AG09319 (cell line): ENCODE measurements at places on chromosomes 11 and 22.

- DNase-seq: no peak
These were observed 105.2 kb downstream of the ZNF280B start for GRCh38 chr22:22403306-22403705.

DNA sequence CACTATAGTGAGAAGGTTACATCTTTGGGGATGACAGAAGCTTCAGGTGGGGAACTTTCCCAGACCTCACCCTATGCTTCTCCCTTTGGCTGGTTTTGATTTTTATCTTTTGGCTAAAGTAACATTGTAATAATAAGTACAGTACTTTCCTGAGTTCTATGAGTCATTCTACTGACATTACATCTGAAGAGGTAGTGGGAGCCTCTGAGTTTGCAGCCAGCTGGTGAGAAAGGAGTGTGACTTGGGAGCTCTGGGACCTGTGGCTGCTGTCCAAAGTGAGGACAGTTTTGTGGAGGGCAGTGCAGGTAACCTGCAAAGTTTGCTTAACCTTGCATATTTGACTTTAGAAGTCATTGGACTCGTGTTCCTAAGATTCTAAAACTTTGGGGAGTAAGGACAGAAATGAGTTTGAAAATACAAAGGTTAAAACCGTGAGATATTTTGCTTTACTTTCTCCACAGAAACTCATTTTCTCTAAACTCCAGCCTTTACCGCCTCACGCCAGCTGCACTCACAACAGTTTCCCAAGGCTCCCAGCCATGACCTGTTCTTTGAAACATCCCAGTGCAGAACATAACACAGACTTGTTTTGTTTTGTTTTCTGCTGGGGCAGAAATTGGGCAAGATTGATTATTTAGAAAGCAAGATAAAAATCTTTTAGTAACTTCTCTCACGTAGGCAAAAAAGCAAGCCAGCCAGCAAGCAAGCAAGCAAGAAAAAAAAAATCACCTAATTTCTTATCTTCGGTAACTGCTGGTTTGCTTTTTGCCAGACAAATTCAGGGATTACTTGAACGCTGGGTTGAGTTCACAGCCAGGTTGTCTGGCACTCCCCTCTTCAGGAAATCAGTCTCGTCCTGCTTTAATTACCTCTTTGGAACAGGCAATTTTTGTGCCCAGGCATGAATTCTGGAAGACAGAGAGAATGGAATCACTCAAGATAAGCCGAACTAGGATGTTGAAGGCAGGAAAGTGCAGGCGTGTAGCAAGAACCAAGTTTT lies 478.3 kb upstream of the ISX start:
- DNase-seq: no peak

DNA sequence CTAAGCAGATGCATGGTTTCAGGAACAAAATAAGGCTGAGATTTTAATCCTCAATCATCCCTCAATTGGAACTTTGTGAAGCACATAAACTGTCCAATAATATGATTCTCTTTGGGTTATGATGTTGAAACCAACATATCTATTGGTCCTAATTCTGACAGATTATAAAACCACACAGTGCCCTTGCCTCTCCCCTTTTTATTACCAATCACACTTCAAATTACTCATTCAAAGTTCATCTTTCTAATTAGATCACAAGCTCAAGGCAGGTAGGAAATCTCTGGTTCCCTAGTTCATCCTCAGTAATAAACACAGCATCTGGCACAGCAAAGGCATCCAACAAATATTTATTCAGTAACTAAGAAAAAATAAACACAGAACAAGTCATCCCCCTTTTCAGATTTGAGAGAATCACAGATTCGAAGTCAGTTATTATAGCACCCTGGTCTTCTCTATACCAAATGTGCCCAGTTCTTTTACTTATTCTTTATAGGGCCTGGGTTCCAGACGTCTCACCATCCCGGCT lies 611.6 kb downstream of the INSC start:
- DNase-seq: no peak

DNA sequence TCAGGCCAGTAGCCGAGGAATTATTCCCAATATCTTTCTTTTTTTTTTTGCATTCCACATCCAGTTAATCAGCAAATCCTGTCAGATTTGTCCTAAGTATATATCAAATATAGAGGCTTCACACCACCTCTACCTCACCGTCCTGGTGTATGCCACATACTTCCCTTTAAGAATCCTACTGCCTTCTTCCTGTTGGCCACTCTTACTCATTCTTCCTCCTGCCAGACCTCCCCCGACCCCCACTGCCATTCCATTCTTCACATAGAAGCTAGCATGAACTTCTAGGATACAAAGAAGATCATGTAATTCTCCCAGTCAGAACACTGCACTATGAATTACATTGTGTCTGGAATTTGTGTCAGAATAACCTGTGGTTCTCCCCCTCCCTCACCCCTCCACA lies 89.5 kb downstream of the TRIM44 start:
- DNase-seq: no peak

DNA sequence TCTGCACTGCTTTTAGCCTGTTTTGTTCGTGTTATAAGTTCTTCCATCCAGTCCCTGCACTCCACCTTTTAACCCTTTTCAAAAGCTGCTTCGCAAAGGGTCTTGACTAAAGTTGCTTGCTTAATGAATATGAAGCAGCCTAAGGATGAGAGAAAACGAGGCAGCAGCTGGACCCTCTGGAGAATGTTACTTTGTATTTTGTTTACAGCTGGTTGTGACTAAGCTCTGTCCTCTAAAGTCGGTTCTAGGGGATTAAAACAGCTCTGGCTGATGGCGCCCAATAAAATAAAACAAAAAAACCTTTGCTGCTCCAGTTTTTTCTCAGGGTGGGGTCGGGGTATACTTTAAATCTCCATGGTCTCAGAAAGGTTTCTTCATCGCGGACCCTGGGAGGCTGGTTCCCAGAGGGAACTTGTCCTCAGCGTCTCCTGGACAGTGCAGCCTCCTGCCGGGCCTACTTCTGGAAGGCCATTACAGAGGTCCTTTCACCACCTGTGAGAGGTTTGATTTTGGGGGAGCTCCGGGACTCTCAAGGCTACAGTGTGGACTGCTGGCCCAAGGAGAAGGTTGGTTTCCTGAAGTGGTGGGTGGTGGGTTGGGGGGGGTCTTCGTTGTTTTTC lies 836 bp upstream of the RBM4 start:
- DNase-seq: no peak

GRCh38 chr11:10653946-10654810 lies 39.4 kb downstream of the IRAG1 start:
- DNase-seq: no peak

GRCh38 chr22:32202161-32202538 lies 2.7 kb downstream of the RFPL2 start:
- no peak for DNase-seq

- DNase-seq: peak; percentile 18
These were observed 45.2 kb downstream of the CTSC start for GRCh38 chr11:88292171-88292843.

- DNase-seq: no peak
These were observed 40.8 kb downstream of the GRAMD1B start for GRCh38 chr11:123470842-123471241.

- DNase-seq: no peak
These were observed 546 bp downstream of the GNB1L start for GRCh38 chr22:19853879-19854777.

GRCh38 chr11:57395905-57396623 lies 5.6 kb upstream of the PRG2 start:
- DNase-seq: no peak

DNA sequence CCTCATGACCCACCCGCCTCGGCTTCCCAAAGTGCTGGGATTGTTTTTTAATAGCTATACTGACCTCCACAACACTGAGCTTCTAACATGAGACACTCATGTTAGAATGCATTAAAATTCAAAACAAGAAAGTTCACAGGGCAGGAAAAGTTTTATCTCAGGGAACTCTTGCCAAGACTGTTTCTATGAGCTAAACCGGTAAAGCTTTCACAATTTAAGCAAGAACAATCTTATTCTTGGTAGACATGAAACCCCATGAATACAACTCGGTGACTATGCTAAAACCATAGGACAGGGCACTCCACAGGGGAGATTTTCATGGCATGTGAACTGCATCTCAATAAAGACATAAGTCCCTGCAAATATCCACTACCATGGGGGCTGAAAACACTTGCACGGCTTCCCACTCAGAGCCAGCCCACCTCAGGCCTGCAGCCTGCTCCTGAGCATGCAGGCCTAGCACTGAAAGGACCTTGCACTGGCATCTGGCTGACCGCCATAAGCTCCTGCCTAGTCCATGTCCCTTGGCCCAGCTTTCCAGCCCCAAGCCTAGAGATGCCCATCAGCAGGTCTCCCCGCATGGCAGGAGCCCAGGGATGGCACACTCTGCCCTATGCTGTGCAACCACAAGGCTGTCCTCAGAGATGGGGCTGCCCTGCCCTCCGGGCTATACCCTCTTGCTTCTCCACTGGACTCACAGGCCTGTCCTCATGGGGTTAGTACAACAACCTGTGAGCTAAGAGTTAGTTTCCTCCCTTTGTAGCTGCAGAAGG lies 58.4 kb downstream of the DGCR2 start:
- no peak for DNase-seq

- no peak for DNase-seq
These were observed 469.7 kb downstream of the TBC1D22A start for GRCh38 chr22:47232197-47232596.

GRCh38 chr11:10303558-10304363 lies 1.1 kb upstream of the ADM start:
- no peak for DNase-seq

- DNase-seq: no peak
These were observed 66.5 kb upstream of the CLMP start for GRCh38 chr11:123261345-123262106.

GRCh38 chr22:39309364-39309861 lies 10.0 kb downstream of the RPL3 start:
- no peak for DNase-seq

DNA sequence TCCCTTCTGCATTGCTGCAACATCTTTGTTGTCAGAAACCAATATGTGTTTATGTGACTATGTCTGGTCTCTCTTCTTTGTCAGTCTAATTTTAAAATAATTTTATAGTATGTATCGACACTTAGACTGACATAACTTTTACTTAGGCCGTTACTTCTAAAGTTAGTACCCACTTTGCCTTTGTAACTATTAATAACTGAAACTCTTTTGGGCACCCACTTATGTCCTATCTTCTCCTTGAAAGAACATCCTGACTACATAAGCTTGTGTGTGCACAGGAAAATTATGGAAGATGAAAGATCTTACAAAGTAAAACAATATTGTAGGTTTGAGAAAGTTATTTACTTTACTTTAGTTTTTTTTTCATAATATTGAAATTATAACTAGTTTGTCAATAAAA lies 230.4 kb upstream of the CCDC179 start:
- DNase-seq: no peak

GRCh38 chr11:65439331-65440181 lies 17.0 kb downstream of the NEAT1 start:
- DNase-seq: no peak

DNA sequence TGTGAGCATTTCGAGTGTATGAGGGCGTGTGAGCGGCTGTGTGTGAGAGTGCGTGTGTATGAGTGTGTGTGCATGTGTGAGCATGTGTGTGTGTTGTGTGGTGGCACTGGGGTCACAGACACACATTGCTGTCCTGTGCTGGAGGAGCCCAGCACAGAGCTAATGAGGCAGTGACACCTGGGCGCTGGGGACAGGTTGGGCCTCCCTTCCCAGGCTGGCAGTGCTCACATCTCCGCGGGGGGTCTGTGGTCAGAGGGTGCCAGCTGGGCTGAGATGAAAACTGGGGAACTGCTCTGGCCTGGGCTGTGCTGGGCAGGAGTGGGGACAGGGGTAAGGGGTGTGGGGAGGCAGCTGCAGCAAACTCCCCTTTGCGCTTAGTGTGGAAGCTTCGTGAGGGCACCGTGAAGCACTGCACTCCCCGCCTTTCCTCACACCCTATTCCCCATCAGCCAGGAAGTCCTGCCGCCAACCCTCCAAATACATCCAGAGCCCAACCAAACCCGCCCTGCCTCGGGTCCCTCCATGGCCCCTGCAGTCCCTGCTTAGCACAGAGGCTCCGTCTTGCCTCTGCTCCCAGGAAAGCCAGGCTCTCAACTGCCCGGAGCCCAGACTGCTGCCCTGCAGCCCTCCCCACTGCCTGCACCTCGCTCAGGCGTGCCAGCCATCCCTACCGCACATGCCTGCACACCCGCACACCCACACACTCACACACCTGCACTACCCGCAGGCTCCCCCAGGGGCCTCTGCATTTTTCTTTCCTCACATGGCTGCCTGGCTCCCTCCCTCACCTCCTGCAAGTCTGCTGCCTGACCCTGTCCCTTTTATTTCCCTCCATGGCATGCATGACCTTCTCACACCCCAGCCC lies 62.0 kb upstream of the THY1 start:
- no peak for DNase-seq

DNA sequence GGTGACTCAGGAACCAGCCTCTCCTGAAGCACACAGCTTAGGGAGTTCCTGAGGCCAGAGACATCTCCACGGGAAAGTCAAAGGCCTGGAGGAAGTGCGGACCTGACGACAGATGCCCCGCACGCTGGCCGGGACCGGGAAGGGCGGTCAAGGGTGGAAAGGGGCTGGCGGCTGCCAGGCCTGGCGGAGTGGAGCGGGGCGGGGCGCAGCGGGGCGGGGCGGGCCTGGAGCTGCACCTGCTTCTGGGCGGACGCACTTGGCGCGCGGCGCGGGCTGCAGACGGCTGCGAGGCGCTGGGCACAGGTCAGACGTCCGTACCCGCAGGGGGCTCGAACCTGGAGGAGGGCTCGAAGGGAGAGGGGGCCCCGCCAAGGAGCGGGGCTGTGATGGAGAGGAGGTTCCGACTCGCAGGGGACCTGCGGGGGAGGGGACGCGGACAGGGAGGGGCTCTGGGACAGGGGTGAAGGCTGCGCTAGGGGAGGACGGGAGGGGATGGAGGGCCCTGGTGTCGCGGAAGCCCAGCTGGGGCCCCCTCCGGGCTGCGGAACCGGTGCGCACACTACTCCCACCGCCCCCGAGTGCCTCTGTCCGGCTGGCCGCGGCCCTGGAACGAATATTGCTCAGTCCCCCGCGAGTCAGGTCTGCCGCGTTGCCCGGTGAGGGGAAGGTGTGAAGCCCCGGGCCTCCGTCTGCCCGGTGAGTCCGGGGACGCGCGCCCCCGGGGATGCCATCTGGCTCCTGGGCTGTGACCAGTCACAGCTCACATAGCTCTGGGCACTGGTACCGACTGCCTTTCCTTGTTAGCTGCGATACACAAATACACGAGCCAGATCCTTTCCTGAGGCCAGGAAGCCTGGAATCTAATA lies at the start of gene TMEM45B:
Gene TMEM45B, plus strand, starts transcription at position 253 of the 866 bp plus-strand sequence. CDS start 36,635 bp downstream, outside the sequence.
- no peak for DNase-seq

DNA sequence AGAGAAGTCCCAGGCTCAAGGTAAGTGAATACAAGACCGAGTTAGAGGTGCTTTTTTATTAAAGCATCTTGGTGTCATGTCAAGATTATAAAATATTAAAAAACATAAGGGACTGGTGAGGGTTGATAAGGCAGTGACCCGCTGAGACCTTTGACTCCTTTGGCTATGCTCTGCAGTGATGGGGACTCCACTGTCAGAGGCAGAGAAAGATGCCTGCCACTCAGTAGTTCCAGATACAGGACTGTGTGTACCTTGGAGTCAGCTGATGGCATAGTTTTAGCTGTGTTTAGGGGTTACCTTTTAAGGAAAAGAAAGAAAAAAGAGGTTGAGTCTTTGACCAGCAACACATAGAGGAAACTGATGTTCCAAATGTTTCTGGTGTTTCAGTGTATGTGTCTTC lies 40.8 kb downstream of the SHISA8 start:
- DNase-seq: no peak

GRCh38 chr11:56783448-56784041 lies 35.0 kb upstream of the OR9G4 start:
- DNase-seq: peak; percentile 11

GRCh38 chr11:67731583-67731982 lies 57.2 kb upstream of the ALDH3B2 start:
- DNase-seq: no peak

GRCh38 chr11:117970400-117971024 lies 15.7 kb upstream of the IL10RA start:
- no peak for DNase-seq
